Activated CD4-positive, alpha-beta T cell treated with anti-CD3 and anti-CD28 coated beads for 36 hours (primary cell): ENCODE measurements at places on chromosomes 11 and 22.

- no peak for DNase-seq
Observed at GRCh38 chr11:925158-925495, 543 bp upstream of the AP2A2 start.

DNA sequence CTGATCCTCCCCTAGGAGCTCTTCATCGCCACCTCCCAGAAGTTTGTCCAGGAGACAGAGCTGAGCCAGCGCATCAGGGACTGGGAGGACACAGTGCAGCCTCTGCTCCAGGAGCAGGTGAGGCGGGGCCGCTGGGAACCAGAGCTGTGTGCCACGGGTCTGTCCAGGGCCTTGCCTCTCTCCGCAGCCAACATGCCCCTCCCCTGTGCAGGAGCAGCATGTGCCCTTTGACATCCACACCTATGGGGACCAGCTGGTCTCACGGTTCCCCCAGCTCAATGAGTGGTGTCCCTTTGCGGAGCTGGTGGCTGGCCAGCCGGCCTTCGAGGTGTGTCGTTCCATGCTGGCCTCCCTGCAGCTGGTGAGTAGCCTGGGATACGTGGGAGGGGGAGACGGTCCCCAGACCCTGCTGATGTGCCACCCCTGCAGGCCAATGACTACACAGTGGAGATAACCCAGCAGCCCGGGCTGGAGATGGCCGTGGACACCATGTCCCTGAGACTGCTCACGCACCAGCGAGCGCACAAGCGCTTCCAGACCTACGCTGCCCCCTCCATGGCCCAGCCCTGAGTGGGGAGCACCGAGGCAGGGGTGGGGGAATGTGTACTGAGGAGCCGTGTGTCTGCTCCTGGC is 2.5 kb downstream of the SCO2 start:
- DNase-seq: peak; percentile 14

DNA sequence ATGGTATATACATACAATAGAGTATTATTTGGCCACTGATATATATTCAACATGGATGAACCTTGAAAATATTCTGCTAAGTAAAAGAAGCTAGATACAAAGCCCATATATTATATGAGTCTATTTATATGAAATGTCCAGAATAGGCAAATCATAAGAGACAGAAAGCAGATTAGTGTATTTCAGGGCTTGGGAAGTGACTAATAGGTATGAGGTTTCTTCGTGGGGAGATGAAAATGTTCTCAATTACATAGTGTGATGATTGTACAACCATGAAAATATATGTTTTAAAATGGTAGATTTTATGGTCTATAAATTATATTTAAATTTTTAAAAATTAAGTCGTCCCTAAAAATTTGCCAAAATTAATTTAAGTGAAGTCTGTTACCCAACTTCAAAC is 92.2 kb downstream of the STK33 start:
- no peak for DNase-seq

GRCh38 chr11:70034740-70035365 is 43.3 kb upstream of the ANO1 start:
- no peak for DNase-seq

- peak; percentile 80 for DNase-seq
Observed at GRCh38 chr11:70467201-70468085, 69.1 kb downstream of the CTTN start.

DNA sequence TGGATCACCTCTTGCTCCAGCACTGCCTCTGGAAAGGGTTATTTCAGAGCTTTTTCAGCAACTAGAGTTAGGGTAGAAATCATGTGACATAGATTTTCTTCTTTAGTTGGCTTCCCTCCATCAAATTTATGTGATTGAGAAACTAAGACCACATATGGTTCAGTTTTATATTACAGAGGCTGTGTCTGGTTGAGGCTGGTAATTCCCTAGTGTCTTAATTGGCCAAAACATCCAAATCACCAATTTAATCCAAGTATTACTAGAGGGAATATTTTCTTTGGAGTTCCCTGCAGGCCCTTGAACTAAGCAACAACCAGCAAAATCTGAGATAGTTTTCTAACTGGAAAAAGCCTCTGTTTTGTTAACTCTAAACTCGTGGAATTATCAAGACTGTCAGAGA is 136.3 kb downstream of the ARHGAP42 start:
- no peak for DNase-seq

DNA sequence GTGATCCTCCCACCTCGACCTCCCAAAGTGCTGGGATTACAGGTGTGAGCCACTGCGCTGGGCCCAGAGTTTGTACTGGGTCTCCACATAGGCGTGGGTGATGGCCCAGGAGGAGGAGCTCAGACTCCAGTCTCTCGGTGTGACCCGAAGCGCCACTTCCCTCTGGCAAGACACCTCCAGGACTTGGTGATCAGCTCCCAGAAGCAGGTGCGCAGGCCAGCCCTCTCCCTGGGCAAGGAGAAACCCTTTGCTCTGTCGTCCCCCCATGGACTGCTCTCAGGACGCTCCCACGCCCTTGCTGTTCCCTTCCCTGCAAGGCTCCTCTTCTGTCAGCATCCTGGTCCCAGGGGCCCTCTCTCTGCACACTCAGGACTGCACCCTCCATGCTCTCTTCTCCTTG is 5.5 kb upstream of the YPEL1 start:
- DNase-seq: no peak

DNA sequence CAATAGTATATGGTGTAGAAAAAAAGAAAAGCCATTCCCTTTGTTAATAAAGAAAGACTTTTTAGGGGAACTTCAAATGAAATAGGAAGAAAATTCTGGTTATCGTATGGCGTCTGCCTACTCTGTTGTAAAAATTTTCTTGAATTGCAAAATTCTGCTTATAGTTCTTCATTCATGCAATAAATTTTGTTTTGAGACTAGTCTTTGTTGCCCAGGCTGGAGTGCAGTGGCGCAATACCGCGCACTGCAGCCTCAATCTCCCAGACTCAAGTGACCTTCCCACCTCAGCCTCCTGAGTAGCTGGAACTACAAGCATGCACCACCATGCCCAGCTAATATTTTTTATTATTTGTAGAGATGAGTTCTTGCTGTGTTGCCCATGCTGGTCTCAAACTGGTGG is 5.8 kb downstream of the DDIAS start:
- DNase-seq: no peak

DNA sequence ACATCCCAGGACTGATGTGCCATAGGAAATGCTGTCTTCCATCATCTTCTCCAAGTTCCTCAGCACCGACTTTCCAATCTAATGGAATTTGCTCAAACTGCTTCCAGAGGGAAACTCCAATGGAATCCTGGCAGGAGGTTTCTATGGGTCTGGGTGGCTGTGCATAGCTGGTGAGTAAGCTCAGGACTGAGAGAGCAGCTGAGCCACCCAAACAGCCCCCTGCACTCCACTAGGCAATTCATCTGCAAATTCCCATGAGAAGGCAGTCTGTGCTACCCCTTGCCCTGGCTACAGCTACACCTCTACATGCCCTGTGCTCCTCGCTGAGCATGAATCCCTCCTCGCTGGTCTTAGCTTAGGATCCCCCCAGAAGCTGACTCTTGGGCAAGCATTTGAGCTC is 127.9 kb upstream of the CSNK2A3 start:
- DNase-seq: no peak

DNA sequence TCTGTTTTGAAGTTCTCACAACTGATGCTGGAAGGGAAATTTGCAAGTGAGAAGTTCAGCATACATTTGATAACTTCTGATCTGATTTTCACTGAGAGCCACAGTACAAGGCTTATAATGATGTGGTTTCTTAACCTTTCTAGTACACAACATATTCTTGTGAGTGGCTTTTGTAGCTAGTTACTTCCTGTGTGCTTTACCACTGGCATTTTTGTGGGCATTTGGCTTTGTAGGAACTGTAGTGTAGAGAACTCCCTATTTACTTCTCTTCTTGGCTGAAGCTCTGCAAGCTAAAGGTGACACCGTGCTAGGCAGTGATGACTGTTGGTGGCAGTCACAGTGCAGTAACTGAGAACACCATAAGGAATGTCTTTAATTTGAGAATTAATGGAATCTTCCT is 14.9 kb downstream of the USP47 start:
- DNase-seq: peak; percentile 50

- peak; percentile 76 for DNase-seq
Observed at GRCh38 chr11:43579171-43579918, 101.2 kb upstream of the HSD17B12 start.

DNA sequence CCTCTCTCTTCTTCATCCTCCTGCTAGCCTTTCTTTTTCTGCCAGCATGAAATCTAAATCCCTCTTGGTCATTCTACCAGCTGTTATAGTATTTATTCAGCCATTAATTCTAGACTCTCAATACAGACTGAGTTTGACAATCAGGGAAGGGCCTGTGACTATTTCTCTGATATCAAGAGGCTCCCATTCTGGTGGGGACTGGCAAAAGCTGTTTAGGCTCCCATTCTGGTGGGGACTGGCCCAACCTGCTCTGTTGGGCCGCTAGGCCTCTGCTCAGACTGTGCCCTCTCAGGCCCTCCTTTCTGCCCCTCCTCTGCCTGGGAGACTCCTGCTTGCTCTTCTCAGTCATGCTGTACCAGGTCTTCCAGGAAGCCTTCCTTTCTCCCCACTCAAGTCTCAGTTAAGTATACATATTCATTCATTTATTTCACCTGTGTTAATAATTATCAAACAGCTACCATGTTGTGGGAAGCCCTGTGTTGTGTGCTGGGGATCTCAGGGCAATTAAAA is 323.7 kb upstream of the NARS2 start:
- no peak for DNase-seq
